ENCODE measurements at places on chromosomes 12 and 14.

DNA sequence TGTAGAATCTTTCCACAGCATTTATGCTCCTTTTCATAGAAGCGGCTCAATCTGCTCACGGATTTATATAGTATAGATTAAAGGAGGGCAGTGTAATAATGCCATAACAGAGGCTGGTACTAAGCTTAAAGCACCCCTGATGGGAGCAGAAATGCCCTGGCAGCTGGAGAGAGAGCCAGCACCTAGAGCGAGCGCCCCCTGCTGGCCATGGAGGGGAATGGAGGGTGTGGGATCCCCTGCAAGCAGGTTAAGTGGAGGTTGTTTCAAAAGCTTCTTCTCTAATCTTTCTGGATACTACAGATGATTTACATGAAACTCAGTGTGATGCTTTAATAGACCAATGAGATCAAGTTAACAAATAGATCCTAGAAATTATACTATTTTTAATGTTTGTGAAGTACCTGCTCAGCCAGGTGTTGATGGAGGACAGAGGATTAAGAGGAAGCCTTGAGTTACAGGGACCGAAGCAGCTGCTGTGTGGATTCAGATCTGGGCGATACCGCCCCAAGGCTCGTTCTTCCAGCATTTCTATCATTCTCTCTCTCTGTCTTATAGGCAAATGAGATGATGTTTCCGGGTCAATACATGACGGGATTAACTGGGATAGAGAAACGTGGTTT lies 1519.3 kb upstream of the TMEM132C start:
- no peak for DNase-seq

DNA sequence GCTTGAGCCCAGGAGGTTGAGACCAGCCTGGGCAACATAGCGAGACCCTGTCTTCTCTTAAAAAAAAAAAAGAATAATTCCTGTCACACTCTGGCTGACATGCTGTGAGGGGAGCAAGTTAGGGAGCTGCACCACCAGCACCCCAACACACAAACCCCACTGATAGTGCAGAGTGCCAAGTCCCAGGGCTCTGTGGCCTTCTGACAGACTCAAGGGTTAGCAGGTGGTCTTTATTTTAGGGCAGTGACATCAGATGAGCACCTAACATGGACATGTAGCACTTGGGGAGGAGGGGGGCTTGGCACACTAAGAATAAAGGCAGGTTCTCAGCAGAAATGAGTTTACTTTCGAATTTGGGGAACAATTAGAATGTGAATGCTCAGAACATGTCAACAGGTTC lies 6.8 kb downstream of the USP5 start:
- DNase-seq = no peak

DNA sequence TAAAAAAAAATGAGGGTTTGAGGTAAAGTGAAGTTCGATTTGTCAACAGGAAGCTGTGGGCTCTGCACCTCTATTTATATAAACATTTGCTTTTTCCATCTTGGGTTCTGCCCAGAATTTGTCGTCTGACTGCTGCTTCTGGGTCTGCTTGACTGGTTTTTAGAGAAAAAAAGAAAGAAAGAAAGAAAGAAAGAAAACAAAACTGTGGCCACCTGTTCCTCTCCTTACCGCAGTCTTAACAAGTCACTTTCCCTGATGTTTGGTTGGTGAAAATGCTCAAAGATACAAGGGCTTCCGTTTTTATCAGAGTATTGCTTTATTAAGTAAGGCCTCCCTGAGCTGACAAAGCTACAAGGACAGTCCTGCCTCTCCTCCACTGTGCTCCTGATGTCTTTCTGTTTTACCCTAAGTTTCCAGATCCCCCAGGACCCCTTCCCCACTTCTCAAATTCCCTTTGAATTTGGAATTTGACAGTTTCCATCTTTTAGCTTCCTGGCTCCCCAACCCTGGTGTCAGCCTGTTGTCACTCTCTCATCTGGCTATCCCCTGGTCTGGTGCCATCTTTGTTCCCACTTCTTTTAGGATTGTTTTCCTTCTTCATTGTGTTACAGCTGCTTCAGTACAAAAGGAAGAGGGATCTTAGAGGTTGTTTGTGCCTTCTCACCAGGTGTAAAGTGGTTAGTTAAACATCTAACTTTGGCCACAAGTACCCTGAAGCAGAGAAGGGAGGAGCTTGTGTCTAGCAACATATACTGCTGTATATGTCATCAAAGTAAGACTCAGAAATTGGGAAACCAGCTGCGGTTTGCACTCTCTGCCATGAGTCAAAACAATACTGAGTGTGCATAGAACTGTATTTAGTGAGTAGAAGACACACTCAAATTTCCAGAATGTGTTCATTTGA lies 18.0 kb downstream of the MFAP5 start:
- DNase-seq = no peak

DNA sequence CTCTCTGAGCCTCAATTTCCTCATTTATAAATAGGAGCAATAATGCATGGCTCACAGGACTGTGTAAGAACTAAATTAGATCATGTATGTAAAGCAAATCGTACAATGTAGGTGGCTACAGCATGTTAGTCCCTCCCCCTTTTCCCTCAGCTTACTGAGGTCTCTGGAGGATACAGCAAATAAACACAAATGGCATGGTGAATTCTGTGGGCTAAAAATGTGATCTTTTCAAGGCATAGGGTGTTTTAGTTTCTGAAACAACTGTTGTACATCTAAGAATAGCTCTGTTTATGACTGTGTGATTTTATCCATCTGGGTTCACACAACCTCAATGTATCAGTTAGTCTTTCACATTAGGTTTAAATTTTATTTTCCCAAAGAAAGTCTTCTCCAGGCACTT lies 121.2 kb upstream of the PLEKHG7 start:
- no peak for DNase-seq

DNA sequence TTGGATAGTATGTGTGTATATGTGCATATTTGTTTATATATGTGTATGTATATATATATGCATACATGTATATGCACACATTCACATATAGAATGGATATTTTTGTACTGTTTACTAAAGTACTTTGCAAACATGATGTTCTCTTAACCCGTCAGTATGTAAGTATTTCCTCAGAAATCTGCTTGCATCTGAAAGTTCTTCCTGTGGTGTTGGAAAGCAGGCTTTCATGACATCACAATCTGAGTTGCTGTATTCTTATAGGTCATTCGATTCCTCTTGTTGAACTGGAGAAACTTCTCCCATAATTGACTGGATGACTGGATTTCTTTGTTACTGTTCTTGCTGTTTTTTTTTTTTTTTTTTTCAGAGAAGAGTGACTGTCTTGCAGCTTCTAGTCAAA lies 29.1 kb downstream of the GABARAPL1 start:
- DNase-seq = no peak

DNA sequence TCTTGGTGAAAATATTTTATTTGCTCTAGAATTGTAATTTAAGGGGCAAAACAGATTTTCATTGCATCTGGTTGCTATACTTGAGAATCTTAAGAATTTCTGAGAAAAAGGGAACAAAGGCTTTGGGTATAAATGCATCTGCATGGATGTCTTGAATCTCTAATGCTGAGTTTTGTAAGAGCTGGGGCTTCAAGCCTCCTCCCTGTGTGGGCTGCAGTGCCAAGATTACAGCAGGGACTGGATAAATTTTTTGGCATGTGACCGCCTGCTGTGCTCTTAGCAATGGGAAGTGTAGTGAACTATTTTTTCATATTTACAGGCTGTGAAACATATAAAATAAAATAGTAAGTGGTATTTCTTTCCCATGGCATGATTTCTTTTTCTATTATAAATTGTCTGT lies 70.0 kb downstream of the SLC38A6 start:
- DNase-seq = no peak

DNA sequence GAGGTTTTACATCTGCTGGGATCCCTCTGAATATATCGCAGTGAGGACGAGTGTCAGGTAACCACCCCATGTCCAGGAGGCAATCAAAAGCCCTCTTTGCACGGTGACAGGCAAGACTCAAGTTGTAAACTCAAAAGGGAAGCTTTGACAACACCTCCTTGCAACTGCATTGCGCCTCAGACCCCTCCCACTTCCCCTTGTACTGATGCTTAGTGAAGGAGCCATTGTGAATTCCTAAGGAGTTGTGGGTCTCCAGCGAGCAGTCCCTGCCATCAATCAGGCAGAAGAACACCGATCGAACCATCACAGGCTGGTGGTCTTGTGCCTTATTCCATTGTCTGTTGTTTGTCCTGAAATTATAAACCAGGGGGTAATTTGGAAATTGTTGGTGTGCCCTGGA lies 112.6 kb downstream of the CCDC60 start:
- no peak for DNase-seq

GRCh38 chr14:50524060-50524459 lies 8.3 kb downstream of the MAP4K5 start:
- no peak for DNase-seq

- no peak for DNase-seq
Measured at GRCh38 chr12:39331539-39332261, 111.2 kb downstream of the KIF21A start.

GRCh38 chr14:54769951-54770863 lies 132.4 kb downstream of the GCH1 start:
- no peak for DNase-seq

DNA sequence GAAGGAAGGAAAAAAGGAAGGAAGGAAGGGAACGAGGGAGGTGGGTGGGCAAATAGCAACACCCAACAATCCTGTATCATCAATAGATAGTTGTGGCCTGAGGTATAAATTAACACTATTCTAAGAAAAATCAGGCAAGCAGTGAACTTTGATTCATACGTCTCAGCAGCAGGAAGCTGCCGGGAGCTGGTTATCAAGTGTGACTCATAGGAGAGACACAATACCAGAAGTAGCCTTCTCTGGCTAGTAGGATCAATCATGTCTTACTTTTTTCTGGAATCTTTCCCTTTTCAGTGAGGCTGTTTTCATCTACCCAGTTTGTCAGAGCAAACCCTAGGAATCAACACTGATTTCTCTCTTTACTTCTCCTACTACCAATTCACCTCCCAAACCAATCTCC lies 780.5 kb downstream of the NRXN3 start:
- DNase-seq = no peak

GRCh38 chr14:92686900-92687427 lies 61.5 kb downstream of the LGMN start:
- DNase-seq = peak; percentile 84

GRCh38 chr14:103488960-103489359 lies 33.7 kb downstream of the CKB start:
- no peak for DNase-seq

DNA sequence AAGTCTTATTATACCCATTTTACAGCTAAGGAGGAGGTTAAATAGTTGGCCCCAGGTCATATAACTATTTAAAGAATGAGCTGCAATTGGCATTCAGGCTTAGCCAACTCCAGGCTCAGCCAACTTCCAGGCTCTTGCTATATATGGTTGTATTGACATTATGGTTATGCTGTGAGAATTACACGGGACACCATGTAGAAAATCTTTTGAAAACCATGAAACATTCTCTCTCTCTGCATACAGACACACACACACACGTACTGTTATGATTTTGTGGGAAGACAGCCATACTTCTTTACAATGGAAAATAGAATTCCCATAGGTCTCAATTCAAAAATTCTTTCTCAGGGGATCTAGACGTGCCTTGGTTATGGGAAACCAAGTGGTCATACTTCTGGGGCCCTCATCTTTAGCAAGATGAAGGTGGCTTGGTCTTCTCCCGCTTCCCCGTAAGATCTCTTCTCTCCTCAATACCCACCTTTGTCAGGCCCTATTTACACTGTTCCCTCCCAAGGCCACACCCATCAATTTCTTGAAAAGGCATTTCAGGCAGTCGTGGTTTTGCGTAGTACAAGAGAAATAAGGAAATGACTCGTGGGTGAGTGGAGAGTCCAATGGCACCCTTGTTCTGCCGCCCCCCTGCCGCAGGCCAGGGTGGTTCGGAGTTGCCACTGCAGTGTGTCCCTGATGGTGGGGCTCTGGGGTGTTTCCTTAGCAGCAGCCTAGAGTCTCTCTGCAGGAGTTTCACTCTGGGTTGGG lies 10.0 kb upstream of the GPRC5A start:
- DNase-seq = no peak

- no peak for DNase-seq
Measured at GRCh38 chr12:1947081-1947480, 28.6 kb upstream of the CACNA2D4 start.

- DNase-seq = no peak
Measured at GRCh38 chr12:95820096-95820703, 29.6 kb upstream of the NTN4 start.

DNA sequence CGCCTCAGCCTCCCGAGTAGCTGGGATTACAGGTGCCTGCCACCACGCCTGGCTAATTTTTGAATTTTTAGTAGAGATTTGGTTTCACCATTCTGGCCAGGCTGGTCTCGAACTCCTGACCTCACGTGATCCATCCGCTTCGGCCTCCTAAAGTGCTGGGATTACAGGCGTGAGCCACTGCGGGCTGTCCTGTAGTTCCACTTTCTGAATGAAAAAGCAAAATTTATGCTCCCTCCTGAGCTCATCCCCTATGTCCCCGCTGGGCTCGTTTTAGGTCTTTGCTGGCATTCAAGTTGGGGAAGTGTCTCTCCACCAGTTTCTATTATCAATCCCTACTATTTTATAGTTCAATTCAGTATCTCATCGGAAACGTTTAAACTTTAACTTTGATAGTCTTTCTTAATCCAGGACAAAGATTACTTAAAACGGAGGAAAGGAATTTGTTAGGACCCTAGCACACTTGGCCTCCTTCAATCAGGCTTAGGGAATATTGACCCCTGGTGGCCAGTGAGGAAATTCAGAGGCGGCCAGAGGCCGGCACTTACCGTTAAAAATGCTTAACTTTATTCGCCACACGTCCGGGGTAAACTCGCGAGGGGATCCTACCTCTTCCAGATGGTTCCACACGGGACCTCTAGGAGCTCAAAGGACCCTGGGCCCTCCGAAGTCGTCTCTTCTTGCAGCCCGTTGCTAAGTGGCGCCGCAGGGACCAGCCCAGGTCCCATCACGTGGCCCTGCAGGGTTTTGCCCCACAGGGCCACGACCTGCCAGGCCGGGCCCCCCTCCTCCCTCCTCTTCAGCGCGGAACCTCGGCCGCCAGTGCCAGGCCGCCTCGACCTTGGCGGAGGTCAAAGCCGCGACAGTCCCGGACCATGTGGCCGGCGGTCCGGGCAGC lies 11.4 kb upstream of the DNAL1 start:
- peak; percentile 67 for DNase-seq

- DNase-seq = peak; percentile 63
Measured at GRCh38 chr14:67674139-67674479, 323 bp downstream of the VTI1B start.

DNA sequence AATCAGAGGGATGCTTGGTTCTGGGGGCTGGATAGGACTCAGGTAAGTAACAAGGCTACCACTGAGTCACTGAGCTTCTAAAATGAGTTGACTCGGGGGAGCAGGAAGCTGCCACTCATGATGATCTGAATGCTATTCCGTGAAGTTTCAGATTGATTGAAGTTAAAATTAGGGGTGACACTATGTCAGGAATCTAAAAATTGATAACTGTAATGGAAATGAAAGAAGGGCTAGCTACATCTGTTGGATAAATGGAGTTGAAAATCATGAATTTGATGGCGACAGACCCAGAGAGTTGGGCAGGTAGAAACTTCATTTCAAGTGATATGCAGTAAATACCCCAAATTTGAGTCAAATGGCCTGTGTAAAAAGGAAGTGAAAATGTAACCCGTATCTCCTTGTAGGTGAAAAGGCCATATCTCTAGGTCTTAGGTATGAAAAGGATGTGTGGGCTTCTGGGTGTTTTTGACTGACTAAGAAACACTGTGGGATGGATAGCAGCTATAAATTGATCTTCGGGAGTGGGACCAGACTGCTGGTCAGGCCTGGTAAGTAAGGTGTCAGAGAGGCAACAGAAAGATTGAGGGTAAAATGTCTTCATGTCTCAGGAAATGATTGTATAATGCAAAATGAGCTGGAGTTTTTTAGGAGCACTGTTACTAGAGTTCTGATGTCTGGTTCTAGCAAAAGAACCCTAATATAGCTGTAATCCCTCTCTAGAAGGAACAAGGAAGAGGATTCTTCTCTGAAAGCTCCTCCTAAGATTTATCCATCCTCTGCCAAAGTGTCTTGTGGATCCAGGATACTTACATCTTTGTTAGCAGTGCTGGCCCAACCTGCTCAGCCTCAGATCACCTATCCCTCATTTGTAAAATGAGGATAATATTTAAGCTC lies 57.3 kb downstream of the DAD1 start:
- no peak for DNase-seq
